Substantia nigra (tissue), 51 donors: ENCODE measurements at places on chromosomes 6 and 20.

GRCh38 chr6:34585512-34586061 is 29.5 kb upstream of the SPDEF start:
- DNase-seq = no peak

- no peak for DNase-seq
Observed at GRCh38 chr6:169635345-169635744, 66.5 kb downstream of the WDR27 start.

DNA sequence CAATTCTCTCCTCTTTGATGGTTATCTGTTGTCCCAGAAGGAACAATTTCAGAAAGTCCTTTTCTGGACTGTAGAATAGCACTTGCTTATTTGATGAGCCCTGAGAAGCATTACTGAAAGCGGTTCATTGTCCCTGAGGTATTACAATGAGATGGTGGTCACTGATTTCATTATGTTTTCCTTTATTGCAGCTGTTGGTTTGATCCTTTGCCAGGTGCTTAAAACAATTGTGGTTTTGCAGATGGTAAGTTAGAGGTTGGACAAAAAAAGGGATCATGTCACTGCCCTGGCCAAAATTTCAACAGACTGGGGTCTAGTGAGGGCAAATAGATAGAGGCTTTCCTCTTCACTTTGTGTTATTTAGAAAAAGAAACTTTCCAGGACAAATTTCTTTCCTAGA is 61.9 kb downstream of the ESR1 start:
- DNase-seq = no peak

- DNase-seq = peak; percentile 49
Observed at GRCh38 chr20:324177-325044, 941 bp upstream of the SOX12 start.

DNA sequence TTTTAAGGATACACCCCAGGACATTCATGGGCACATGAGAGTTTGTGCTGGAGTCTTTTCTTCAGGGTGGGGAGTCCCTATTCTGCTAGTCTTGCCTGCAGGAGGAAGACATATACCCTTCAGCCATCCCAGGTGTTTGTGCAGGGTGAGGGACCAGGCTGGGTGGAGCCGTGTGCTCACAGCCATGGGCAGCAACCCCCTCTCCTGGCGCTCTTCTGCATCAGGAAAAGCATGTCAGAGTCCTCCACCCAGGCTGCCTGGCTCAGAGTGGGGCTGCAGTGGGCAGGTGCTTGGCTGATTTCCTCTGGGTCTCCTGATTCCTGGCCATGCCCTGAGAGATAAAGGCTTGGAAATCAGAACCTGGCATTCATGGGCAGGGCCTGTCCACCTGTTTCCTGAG is 22.7 kb upstream of the MLN start:
- no peak for DNase-seq

DNA sequence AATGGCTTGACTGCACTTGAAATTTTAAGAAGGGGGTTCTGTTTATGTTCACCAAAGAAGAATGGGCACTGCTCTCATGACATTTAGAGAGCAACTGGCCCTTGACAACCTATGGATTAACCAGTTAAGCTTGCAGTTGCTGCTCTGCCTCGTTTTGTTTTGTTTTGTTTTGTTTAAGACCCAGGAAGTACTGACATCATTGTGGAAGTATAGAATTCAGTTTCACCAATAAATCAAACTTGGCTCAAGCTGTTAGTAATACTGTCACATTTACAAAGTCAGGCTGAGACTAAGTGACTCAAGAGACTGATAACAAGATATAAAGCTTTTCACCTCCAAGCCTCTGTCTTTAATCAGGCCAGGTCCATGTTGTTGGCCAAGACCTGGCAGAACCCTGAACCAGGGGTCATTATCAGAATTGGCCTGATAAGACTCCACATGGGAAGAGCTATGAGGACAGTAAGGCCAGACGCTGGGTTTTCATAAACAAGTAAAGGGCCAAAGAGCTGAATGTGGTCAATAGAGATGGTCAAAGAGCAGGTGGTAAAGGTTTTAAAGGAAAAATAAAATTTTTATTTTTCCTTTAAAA is 99.4 kb upstream of the VGLL2 start:
- no peak for DNase-seq

- DNase-seq = no peak
Observed at GRCh38 chr20:51469578-51470498, 72.7 kb downstream of the NFATC2 start.

DNA sequence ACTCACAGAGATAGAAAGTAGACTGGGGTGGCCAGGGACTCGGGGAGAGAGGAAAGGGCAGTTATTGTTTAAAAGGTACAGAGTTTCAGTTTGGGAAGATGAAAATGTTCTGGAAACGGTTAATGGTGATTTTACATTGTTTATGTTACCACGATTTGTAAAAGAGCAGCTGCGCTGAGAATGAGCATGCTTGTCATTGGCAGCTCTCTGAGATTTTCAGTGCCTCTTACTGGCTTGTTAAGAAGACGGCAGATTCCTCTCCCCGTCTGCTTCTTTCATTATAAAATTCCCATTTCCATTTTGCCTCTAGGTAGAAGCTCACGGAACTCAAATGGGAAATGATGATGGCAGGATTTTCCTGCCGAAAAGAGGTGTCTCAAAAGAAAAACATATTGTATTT is 39.7 kb upstream of the PPP1R3G start:
- no peak for DNase-seq

- no peak for DNase-seq
Observed at GRCh38 chr20:1383623-1384404, 9.0 kb downstream of the FKBP1A start.

GRCh38 chr6:148608199-148608951 is 138.5 kb upstream of the UST start:
- DNase-seq = no peak

DNA sequence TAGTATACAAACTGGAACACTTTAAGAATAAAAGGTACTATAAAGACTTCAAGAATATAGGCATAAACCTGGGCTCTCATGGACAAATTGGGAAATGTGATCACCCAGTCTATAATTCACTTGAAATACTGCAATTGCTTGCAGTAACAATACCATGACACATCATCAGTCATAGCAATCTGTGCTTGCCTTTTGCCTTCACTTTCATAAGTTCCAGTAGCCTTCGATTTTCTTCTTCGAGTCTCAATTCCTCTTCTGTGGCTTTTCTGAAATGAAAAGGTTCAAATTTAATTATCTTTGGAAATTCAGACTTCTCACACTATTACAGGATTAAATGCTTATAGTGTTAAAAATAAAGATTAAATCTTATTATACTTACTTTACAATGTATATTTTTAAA is 96.3 kb upstream of the ZBTB24 start:
- DNase-seq = no peak

GRCh38 chr20:1891263-1892118 is 3.7 kb upstream of the SIRPA start:
- DNase-seq = no peak

DNA sequence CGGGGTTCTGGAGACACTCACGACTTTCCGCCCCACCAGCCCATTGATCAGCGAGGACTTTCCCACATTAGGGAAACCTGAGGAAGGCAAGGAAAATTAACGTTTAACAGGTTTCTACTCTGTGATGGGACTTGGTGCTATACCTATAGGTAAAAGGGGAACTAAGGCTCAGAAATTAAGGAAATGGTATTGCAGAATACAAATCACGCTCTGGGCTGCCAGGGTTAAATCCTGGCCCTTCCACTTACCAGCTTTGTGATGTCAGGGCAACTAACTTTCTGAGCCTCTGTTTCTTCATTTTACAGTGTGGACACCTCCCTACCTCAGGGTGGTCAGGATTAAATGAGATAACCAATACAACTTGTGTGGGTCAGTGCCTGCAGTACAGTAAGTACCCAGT is 8.8 kb downstream of the GNL1 start:
- DNase-seq = no peak

GRCh38 chr6:24897186-24897585 is 38.6 kb downstream of the RIPOR2 start:
- no peak for DNase-seq

DNA sequence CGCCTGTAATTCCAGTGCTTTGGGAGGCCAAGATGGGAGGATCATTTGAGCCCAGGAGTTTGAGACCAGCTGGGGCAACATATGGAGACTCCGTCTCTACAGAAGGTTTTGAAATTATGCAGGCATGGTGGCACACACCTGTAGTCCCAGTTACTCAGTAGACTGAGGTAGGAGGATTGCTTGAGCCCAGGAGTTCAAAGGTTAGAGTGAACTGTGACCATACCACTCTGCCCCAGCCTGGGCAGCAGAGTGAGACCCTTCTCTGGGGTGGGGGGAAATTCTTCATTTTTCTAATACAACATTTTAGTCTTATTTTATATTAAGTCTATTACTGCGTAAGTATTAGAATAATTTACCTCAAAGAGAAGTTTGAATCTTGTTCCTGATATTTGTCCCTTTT is 20.1 kb upstream of the SUMO4 start:
- no peak for DNase-seq

DNA sequence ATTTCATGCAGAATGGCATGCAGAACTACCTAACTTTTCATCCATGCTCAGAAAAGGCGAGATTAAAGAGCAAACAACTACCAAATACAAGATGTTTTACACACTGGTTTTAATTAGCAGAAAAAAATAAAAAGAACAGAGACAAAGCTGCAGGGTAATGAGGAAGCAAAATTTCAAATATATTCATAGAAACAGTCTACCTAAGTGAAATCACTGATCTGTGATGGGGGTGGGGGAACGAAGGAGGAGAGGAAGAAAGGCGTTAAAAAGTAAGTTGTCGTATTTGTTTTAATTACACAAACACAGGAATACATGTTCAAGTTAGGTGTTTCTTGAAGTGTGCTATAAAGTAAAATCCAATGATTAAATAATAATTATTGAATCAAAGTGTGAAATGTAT is 42.1 kb downstream of the MAP3K7 start:
- DNase-seq = no peak

- no peak for DNase-seq
Observed at GRCh38 chr6:41159415-41160082, 3.4 kb downstream of the TREM2 start.

DNA sequence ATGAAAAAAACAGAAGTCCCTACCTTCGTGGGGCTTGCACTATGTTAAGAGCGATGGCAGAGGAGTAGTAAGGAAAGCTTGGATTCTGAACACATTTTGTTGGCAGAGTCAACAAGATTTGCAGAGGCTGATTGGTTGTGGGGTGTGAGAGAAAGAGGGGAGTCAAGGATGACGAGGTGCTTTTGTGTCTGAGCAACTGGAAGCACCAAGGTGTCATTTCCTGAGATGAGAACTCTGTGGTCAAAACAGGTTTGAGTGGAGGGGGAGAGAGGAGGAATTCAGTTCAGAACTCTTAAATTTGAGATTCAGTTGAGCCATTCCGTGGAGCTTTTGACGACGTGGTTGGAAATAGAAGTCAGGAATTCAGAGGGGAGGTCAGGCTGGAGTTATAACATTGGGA is 3.5 kb downstream of the OCSTAMP start:
- no peak for DNase-seq

DNA sequence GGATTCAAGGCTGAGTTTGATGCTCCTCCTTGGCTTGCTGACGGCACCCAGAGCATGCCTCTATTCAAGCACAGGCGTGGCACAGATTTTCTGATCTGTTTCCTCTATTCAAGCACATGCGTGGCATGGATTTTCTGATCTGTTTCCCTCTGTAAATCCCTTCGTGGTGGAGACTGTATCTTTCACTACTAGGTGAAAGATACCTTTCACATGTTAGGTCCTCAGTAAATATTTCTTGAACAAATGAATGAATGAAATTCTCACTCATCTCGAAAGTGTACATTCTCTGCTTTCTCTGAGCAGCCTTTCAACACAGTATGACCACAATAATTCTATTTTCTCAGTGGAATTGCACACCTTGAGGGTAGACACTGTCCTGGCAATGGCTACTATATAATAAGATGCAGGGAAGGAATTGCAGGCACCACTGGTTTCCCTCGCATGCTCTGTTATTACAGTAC is 72.6 kb upstream of the F13A1 start:
- no peak for DNase-seq

DNA sequence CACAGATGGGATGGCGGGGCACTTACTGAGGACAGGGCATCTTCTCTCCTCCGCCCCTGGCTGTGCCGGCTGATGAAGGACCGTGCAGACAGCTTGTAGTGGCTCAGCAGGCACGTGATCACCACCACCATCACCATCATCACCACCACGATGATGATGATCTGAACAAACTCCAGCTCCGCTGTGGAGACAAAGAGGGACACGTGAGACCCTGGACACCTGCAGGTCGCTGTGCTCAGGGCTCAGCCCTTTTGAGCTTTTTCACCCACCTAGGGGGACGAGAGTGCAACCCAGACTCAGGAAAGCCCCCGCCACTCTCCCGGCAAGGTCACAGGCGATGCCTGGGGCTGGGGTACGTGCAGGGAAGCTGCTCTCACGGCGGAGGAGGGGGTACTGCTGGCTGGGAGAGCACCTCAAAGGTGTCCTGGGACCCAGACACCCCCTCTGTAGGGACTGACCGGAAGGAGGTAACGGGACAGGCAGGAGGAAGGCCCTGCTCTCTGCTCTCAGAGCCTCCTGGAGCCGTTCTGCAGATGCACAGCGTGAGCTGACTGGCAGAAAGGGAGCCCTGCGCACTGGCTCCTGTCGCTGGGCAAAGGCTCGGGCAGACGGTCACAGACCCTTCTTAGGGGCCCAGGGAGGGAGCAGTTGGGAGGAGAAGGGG is 39.4 kb upstream of the ZBP1 start:
- DNase-seq = no peak

DNA sequence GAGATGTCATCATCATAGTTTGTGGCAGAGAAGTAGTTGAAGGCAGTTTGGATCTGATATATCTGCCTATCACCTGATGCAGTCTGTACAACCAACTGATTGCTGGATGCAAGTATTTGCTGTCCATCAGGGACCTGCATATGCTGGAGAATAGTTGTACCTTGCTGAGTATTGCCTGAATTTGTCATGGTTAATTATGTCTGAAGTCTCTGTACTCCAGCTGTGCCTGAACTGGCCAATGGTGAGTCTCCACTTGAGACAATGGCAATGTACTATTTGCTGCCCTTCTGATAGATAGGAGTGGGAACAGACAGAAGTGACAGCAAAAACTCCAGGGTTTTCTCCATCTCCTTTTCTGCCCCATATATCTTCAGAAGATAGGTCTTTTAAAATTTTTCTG is 531.5 kb downstream of the EPHA7 start:
- no peak for DNase-seq

DNA sequence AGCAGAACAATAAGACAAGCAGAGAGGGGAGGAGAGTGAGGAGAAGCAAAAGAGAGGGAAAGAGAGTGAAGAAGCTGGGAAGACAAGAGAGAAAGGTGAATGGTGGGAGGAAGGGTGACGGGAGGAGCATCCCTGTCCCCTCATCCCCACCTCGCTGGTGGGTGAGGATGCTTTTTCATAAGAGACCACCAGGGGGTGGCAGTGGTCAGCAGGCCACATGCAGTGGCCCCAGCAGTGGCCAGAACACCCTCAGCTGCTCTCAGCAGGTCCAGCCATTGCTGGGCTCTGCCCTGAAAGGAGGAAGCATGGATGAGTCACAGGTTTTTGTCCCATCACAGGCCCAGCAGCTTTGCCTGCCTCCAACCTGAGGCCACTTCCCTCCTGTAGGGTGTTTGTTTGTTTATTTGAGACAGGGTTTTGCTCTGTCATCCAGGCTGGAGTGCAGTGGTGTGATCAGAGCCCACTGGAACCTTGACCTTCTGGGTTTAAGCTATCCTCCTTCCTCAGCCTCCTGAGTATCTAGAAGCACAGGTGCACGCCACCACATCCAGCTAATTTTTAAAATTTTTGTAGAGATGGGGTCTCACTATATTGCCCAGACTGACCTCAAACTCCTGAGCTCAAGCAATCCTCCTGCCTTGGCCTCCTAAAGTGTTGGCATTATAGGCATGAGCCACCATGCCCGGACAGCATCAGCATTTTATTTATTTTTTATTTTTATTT is 24.0 kb downstream of the FGD2 start:
- DNase-seq = no peak

GRCh38 chr6:4351520-4352321 is 216.3 kb upstream of the ECI2 start:
- peak; percentile 72 for DNase-seq

GRCh38 chr6:84093441-84094435 is 60.2 kb downstream of the MRAP2 start:
- DNase-seq = no peak
